DND-41 (cell line): ENCODE measurements at places on chromosomes 16 and 17.

DNA sequence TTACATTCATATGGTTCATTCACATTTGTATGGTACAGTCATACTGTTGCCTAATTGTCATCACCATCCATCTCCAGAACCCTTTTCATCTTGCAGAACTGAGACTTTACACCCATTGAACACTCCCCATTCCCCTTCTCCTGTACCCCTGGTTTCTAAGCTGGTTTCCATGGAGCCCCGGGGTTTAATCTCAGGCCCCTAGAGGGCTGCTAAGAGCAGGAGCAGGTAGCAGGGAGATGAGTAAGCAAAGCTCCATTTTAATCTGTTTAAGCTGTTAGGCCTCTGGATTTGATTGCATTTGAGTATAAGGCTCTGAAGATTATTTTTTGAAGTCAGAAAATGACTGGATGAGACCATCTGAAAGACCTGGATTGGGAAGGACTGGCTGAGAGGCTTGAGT lies 68.5 kb upstream of the RPL38 start:
- DNase-seq, result no peak
- H3K4me3 ChIP-seq, result no peak overlapping the region
- no peaks in the 10 kb centered on the region for H3K36me3 ChIP-seq
- H3K27ac ChIP-seq, result no peak overlapping the region
- peaks cover 19% of the 10 kb centered on the region for H3K27me3 ChIP-seq

GRCh38 chr17:82168568-82168967 lies 44.1 kb downstream of the CCDC57 start:
- H3K4me3 ChIP-seq, result no peak overlapping the region
- no peak for DNase-seq
- no peaks in the 10 kb centered on the region for H3K27me3 ChIP-seq
- H3K4me1 ChIP-seq, result no peaks in the 10 kb centered on the region
- no peak overlapping the region for H3K27ac ChIP-seq
- peaks cover 58% of the 10 kb centered on the region for H3K36me3 ChIP-seq

DNA sequence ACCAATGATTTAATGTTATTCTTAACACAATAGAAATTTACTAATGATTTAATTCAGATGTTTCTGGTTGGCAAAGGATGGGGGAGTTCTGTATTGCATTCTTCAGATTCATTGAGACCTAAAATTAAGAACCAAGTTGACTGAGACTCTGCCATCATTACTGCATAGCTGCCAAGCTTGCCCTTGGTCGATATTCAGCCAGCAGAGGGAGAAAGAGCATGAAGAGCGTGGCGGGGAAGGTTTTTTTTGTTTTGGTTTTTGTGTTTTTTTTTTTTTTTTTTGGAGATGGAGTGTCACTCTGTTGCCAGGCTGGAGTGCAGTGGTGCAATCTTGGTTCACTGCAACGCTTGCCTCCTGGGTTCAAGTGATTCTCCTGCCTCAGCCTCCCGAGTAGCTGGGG lies 659.4 kb upstream of the EEF2KMT start:
- H3K27me3 ChIP-seq, result peaks cover 2% of the 10 kb centered on the region
- no peaks in the 10 kb centered on the region for H3K4me1 ChIP-seq
- no peaks in the 10 kb centered on the region for H3K36me3 ChIP-seq
- no peak for DNase-seq

DNA sequence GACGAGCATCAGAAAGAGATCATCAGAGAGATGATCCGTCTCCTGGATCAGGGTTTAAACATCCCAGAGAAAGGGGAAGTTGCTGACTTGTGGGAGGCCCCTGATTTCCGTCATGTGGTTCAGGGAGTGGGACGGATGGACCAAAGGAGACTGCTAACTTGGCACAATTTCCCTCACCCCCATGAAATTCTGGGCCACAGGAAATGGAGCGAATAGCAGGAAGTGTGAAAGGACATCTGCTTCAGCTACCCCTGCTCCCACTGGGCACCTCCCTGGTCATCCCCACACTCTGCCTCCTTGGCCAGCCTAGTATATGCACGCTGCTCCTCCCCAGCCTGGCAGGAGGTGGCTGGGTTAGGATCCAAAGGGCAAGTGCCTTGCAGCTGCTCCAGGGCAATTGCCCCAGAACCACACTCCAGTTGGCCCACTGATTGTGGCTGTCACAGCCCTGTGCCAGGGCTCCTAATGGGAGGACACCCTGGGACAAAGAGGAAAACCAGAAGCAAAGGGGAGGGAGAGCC lies 1.3 kb downstream of the ARRB2 start:
- H3K27me3 ChIP-seq, result no peaks in the 10 kb centered on the region
- H3K4me1 ChIP-seq, result peaks cover 59% of the 10 kb centered on the region
- peak overlapping the region; percentile 74 for H3K27ac ChIP-seq
- H3K4me3 ChIP-seq, result no peak overlapping the region; the same call in 1 of the 2 replicates
- DNase-seq, result no peak

DNA sequence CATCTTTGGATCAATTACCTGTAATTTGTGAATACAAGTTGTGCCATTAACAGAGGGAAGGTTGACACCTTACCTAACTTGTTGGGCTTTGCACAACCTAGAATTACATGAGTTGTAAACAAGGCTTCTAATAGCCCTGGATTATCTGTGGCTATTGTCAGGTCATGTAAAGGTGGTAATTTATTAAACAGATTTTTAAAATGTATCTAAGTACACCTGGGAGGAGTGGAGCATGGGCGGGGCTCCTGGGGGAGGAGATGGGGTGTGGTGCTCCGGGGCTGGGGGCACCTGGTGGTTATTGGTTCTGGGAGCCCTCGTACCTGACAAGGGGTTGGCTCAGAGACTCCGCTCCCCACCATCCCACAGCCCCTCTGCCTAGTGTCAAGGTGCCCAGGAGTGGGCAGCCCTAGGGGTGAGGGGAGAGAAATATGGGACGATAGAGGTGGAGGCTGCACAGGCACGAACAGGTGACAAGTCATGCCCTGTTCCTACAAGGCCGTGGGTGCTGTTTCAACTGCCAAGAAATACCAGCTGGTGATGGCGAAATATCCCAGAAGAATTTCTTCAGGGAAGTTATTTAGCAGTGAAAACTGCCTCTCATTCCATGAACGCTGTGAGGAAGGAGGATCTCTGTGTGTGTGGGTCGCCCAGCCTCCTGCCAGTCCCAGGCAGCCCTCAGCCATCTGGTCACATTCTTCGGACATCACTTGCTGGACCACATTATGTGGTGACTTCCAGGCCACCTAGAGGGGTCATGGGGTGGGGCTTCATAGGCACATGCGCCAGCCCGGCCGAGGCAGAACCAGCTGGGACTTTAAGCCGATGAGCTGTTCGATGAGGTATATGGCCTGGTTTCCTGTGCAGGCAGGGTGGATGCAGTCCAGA lies 55.5 kb upstream of the IRX3 start:
- H3K4me1 ChIP-seq, result no peaks in the 10 kb centered on the region
- no peaks in the 10 kb centered on the region for H3K27me3 ChIP-seq
- no peak for DNase-seq
- no peak overlapping the region for H3K27ac ChIP-seq

GRCh38 chr16:89167425-89167941 lies 4.1 kb upstream of the CDH15 start:
- peaks cover 12% of the 10 kb centered on the region for H3K4me1 ChIP-seq
- no peak overlapping the region for H3K4me3 ChIP-seq
- H3K27me3 ChIP-seq, result peaks cover 5% of the 10 kb centered on the region
- H3K27ac ChIP-seq, result no peak overlapping the region
- peak; percentile 85 for DNase-seq

DNA sequence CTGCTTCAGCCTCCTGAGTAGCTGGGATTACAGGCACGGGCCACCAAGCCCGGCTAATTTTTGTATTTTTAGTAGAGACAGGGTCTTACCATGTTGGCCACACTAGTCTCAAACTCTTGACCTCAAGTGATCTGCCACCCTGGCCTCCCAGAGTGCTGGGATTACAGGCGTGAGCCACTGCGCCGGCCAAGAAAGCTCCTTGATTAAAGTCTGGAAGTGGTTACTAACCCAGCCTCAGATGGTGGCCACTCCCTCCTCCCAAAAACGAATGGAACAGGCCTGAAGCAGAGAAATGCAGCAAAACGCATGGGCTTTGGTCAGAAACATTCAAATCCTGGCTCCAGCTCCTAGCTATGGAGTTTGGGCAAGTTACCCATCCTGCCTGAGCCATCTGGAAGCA lies 11.3 kb downstream of the FKBP10 start:
- peaks cover 6% of the 10 kb centered on the region; the same call in 1 of the 2 replicates for H3K36me3 ChIP-seq
- H3K4me1 ChIP-seq, result no peaks in the 10 kb centered on the region
- no peaks in the 10 kb centered on the region for H3K27me3 ChIP-seq
- H3K27ac ChIP-seq, result no peak overlapping the region
- no peak overlapping the region for H3K4me3 ChIP-seq

- H3K27ac ChIP-seq, result no peak overlapping the region
- H3K4me1 ChIP-seq, result peaks cover 2% of the 10 kb centered on the region; the same call in 1 of the 2 replicates
- peaks cover 33% of the 10 kb centered on the region for H3K27me3 ChIP-seq
- DNase-seq, result no peak
- H3K4me3 ChIP-seq, result no peak overlapping the region
Observed at GRCh38 chr16:2030036-2030435, 3.3 kb downstream of the NHERF2 start.

DNA sequence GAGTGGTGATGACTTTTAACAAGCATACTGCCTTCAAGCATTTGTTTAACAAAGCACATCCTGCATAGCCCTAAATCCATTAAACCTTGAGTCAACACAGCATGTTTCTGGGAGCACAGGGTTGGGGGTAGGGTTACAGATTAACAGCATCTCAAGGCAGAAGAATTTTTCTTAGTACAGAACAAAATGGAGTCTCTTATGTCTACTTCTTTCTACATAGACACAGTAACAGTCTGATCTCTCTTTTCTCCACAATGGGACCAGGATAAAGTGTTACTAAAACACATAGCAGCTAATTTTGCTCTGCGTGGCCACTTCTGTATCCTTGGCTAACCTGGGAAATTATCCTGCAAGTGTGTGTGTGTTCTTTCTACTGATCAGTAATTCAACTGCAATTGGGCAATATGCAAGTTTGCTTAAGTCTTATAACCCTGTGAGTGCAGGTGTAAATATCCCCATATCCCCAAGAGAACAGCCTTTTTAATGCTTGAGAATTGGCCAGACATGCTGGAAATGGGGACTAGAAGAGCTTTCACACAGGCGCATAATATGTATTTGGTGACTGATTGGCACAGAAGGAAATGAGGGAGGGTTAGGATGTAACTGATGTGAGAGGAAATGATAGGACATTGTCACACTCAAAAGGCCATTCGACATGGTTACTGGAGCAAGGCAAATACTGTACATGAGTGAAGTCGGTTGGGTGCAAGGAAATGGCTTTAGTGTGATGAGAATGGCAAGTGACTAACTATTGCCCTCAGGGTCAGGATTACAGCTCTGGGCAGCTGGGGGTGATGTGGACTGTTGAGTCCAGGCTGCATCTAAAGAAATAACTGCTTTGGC lies 10.8 kb upstream of the ANKS4B start:
- no peak overlapping the region for H3K4me3 ChIP-seq
- H3K36me3 ChIP-seq, result no peaks in the 10 kb centered on the region
- H3K4me1 ChIP-seq, result no peaks in the 10 kb centered on the region
- DNase-seq, result no peak
- peaks cover 21% of the 10 kb centered on the region for H3K27me3 ChIP-seq

DNA sequence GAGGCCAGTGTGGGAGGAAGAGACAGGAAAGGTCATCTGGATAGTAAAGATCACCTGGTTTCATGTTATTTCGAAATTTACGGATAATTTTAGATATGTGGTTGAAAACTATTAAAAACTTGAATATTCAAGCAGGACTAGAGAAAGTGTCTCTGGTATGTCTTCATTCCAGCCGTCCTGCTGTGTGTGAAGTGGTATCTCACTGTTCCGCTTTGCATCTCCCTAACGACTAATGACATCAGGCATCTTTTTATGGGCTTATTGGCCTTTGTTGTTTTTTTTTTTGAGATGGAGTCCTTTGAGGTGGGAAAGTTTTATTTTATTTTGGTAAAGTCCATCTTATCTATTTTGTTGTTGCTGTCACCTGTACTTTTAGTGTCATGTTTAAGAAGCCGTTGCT lies 214.4 kb upstream of the CHMP6 start:
- H3K4me3 ChIP-seq, result no peak overlapping the region
- H3K27me3 ChIP-seq, result no peaks in the 10 kb centered on the region
- no peak overlapping the region; the same call in 1 of the 2 replicates for H3K27ac ChIP-seq
- H3K36me3 ChIP-seq, result peaks cover 31% of the 10 kb centered on the region
- H3K4me1 ChIP-seq, result peaks cover 77% of the 10 kb centered on the region
- DNase-seq, result no peak

GRCh38 chr16:65125322-65125721 lies 3.5 kb upstream of the CDH11 start:
- no peaks in the 10 kb centered on the region for H3K4me1 ChIP-seq
- H3K36me3 ChIP-seq, result no peaks in the 10 kb centered on the region
- H3K27ac ChIP-seq, result no peak overlapping the region
- no peak overlapping the region for H3K4me3 ChIP-seq
- DNase-seq, result no peak

DNA sequence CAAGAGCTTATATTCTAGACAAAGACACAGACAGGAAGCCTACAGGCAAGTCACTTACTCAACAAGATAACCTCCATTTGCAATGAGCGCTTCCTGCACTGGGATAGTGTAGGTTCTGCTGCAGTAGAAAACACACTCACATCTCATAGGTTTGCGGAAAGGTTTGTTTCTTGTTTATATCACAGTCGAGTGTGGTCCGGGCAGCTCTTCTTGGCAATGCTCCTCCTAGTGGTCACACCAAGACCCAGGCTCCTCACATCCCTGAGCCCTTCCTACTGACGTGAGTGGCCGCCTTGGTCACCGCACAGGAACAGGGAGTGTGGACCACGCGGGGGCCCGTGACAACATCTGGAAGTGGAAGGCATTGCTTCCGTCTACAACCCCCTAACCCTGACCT lies 48.0 kb upstream of the RBFOX3 start:
- H3K27me3 ChIP-seq, result peaks cover 21% of the 10 kb centered on the region
- H3K27ac ChIP-seq, result no peak overlapping the region
- H3K36me3 ChIP-seq, result no peaks in the 10 kb centered on the region

GRCh38 chr16:259226-259625 lies 16.5 kb downstream of the RGS11 start:
- no peaks in the 10 kb centered on the region for H3K4me1 ChIP-seq
- no peaks in the 10 kb centered on the region for H3K27me3 ChIP-seq
- no peak for DNase-seq
- H3K4me3 ChIP-seq, result no peak overlapping the region

DNA sequence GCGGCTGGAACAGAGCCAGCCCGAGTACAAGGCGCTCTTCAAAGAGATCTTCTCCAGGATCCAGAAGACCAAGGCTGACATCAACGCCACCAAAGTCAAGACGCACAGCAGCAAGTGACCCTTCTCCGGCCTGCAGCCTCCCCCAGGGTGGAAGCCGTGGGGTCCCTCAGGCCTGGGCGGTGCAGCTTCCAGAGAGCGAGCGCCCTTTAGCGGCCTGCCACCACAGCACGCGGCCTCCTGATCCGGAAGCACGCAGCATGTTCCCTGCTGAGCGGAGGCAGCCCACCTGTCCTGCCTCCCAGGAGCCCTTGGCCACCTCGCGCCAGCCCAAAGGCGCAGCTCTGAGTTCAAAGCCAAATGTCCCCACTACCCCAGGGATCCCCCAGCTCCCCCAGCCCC lies 8.5 kb upstream of the MRPL58 start:
- H3K4me3 ChIP-seq, result no peak overlapping the region
- H3K27ac ChIP-seq, result no peak overlapping the region
- H3K4me1 ChIP-seq, result no peaks in the 10 kb centered on the region
- H3K36me3 ChIP-seq, result no peaks in the 10 kb centered on the region
- H3K27me3 ChIP-seq, result no peaks in the 10 kb centered on the region
- no peak for DNase-seq
